Hematopoietic multipotent progenitor cell (in vitro differentiated cells): ENCODE measurements at places on chromosomes 4 and X. TPM values are rescaled to one million over a fixed set of nuclear protein-coding genes. Genes with fewer than 3 reads are reported as not detected.

- peak; percentile 70 for DNase-seq
These were observed 3.5 kb downstream of the AP1AR start for GRCh38 chr4:112234952-112235609.

DNA sequence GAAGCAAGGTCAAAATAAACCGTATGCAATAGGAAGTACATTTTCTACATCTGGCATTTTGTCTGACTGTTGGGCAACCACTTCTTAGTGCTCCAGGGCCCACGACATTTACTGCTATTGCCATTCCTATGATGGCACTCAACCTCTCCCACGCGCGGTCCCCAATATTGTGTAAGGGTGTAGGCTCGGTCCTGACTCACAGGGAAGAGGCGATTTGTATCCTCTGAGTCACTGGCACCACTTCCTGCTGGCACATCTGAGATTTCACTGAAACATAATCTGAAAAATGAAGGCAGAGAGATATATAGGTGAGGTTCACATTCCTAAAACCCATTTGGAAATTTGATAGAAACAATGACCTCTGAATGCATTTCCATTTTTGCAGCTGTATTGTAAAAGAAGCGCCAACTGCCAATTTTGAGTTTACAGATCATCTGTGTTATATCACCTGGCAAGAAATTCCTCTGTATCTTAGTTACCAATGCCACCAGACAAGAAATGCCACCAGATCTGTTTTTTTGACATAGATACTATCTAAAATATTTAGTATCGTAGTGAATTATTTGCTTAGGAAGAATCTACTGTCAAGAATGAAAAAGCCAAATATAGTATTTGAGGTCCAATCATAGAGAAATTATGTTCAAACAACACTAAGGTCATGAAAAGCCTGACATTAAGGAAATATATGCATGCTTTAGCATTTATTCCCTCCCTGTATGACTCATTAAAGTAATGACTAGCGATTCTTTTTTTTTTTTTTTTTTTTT, 9.8 kb downstream of the EREG start:
- DNase-seq: no peak

GRCh38 chrX:17922303-17922702, 61.2 kb upstream of the RAI2 start:
- DNase-seq: no peak

DNA sequence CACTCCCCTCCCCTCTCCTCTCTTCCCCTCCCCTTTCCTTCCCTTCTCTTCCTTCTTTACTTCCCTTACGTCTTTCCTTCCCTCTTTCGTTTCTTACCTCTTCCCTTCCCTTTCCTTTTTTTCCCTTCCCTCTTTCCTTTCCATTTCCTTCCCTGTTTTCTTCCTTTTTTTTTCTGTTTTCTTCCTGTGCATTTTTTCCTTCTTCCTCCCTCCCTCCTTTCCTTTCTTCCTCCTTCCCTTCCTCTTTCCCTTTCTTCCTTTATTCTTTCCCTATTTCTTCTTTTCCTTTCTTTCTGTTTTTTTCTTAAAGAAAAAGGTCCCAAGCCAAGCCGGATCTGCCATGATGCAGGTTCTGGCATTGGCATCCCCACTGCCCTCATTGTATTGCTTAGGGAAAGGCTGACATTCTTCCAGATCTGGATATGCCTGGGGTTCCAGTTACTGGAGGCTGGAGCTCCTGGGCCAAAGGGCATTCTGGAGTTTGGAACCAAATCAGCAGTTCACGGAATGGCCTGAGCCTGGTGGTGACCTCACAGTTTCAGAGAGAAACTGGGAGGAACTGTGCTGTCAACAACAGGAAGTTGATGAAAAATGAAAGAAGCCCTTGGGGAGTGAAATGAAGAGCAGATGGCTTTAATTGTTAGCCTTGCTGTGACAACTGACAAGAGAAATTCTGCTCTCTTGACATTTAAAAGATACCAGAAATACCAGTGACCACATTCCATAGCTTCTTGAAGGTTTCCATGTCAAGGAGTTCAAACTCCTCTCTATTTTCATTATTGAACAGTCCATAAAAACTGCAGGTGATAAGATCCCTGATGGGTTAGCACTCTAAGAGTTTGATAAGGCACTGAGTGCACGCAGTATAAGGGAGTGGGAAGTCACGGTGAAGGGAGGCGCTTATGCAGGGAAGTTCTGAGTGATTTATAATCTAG, 622.1 kb downstream of the SPRY1 start:
- no peak for DNase-seq

GRCh38 chr4:13329963-13330362, 154.2 kb downstream of the RAB28 start:
- DNase-seq: no peak

DNA sequence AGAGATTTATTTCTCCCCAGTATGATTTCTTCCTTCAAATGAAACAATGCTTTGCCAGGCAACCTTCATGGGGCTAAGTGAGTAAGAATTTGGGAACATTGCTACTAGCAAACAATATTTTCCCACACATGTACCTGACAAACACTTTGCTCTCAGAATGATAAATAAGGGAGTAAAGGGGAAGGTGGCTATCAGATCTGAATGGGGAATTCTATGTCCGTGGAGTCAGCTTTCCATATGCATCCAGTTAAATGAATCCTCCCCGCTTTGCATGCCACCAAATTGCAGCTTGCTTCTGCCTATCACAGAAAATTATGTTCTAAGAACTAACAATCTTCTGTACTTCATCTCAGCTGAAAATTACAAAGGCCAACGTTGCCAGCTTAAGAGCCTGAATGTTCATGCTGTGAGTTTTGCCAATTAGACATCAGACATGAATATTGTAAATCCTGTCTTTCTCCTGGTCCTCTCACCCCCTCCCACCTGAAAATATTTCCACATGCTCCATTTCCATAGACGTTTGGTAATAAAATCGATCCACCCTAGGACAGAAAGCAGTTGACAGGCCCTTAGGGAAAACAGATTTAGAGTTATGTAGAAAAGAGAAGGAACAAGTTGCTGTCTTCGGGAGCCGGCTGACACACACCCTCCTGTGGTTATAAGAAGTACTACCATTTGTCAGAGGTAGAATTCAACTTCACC, 6.3 kb downstream of the MEPE start:
- no peak for DNase-seq

DNA sequence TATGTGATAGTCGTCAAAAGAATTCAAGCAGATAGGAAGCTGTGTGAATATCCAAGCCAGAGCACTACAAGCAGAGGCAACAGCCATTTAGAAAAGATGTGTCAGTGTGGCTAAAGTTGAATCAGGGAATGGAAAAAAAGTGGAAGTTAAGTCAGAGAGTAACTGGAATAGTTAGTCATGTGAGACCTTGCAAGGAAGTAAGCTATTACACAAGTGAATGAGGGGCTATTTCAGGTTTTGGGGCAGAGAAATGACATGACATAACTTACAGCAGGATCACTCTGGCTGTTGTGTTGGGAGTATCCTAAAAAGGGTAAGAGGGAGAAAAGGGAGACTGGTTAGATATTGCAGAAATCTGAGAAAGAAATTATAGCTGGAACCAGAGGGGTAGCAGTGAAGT, 236.6 kb upstream of the PCDH18 start:
- no peak for DNase-seq

GRCh38 chrX:110293658-110294057, 24.2 kb downstream of the AMMECR1 start:
- DNase-seq: no peak

DNA sequence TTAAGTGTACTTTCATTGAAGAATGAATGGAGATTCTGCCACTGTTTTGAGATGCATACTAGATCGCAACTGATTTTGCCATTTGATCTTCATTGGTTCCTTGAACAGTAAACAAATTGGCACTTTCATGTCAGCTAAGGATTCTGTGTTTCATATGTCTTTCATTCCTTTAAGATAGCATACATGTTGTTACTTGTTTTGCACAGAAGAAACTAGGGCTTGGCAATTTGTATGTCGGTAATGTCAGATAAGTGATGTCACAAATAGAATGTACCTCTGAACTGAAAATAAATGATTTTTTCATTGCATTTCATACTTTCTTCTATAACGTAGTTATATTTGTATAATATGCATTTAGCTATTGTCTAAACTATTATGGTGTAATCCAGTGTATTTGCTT, 73.2 kb upstream of the TENM3 start:
- no peak for DNase-seq

- no peak for DNase-seq
These were observed 584.6 kb downstream of the PRR32 start for GRCh38 chrX:127404161-127404560.

- no peak for DNase-seq
These were observed 56.3 kb upstream of the NOCT start for GRCh38 chr4:138959097-138959815.

GRCh38 chrX:149004936-149005335, 500.2 kb downstream of the IDS start:
- no peak for DNase-seq

DNA sequence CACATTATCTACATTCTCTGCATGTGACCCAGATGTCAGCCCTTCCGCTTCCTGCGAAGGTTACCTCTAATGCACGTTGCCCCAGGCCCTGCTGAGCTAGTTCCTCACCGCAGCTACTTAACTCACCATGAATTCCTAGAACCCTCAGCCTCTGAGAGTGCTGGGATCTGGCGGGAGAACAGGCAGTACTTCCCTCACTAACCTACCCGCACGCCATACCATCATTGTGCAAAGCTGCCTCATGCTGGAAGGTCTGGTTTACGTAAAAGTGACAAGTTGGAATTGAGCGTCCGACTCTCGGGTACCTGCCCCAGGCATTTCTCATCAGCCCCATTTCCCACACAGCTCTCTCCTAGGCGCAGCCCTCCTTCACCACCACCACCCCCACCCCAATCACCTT, 6.3 kb downstream of the SLC25A4 start:
- no peak for DNase-seq

- peak; percentile 49 for DNase-seq
These were observed 73.1 kb downstream of the PDGFC start for GRCh38 chr4:156898373-156899117.

The PRKG2 gene
- 21.0 TPM for total RNA-seq

The MAPK10 gene
- total RNA-seq: 0.54 TPM

The ENPP6 gene
- under 0.01 TPM for total RNA-seq
